ENCODE measurements at places on chromosomes 4 and X.

- DNase-seq: no peak
Measured at GRCh38 chr4:48462363-48462762, 20.8 kb upstream of the SLC10A4 start.

- DNase-seq: no peak
Measured at GRCh38 chrX:119887721-119888425, 7.8 kb upstream of the AKAP14 start.

DNA sequence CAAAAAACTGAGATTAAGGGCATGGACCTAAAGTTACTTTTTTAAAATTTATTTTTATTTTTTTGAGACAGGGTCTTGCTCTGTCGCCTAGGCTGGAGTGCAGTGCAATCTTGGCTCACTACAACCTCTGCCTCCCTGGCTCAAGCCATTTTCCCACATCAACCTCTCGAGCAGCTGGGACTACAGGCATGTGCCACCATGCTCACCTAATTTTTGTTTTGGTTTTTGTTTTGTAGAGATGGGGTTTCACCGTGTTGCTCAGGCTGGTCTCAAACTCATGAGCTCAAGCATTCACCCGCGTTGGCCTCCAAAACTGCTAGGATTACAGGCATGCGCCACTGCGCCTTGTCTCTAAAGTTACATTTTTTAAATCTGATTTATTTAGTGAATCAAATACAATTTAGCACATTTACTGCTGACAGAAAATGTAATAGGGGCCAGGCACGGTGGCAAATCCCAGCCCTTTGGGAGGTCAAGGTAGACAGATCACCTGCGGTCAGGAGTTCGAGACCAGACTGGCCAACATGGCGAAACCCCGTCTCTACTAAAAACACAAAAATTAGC is 38.3 kb downstream of the GUCY1A1 start:
- DNase-seq: no peak

GRCh38 chrX:119512146-119512800 is 44.0 kb downstream of the SLC25A5 start:
- peak; percentile 5 for DNase-seq

DNA sequence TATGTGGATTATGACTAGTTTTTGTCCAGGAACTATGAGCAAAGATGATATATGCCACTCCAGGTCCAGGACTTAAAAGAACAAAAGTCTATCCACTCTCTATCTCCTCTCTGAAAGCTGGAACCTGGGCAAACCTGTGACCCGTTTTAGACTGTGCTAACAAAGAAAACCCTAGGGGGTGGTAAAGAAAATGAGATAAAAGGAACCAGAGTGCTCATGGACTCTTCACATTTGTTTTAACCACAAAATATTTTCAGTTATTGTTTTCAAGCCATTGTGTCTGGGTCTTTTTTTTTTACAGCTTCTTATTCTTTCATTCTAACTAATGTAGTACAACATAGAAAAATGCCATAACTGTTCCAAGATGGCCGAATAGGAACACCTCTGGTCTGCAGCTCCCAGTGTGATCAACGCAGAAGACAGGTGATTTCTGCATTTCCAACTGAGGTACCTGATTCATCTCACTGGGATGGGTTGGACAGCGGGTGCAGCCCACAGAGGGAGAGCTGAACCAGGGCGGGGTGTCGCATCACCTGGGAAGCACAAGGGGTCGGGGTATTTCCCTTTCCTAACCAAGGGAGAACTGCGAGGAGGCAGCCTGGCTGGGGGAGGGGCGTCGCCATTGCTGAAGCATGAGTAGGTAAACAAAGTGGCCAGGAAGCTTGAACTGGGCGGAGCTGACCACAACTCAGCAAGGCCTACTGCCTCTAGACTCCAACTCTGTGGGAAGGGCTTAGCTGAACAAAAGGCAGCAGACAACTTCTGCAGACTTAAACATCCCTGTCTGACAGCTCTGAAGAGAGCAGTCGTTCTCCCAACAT is 45.1 kb downstream of the CHM start:
- no peak for DNase-seq

GRCh38 chr4:16160457-16160856 is 65.8 kb downstream of the TAPT1 start:
- no peak for DNase-seq

GRCh38 chr4:134935320-134935719 is 733.7 kb upstream of the PABPC4L start:
- DNase-seq: no peak

DNA sequence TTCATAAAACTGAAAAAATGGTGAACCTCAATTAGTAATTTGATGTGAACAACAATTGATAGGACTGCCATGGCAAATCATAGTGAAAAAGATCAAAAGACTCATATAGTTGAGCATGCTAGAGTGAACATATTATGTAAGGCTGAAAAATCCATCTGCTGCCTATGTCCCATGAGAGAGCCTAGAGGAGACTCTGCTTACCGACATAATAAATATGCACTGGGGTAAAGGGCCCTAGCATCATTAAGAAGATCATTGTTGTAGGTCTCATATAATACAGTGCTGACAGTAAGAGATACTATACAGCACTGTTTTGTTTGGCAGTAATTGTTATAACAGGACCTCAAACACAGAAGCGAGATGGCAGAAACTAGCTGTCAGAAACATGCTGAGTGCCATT is 229.0 kb downstream of the PABPC4L start:
- no peak for DNase-seq

GRCh38 chr4:102324730-102325129 is 20.6 kb downstream of the SLC39A8 start:
- no peak for DNase-seq

- DNase-seq: no peak
Measured at GRCh38 chr4:16055471-16055870, 28.4 kb downstream of the PROM1 start.

DNA sequence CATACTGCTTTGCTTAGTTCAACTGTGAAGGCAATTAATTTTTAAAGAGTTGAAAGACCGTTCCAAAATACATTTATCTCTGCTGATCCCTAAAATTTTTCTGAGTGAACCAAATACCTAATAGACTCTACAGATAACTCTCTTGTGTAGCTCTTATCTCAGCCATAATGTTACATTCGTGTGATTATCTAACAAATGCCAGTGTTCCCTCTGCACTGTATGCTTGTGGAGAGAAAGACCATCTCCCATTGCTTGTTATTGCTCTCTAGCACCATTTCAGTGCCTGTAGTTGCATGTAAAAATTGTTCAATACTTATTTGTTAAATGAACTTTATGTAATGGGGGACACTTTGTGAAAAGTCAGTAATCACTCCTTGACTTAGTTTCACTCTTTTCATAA is 81.3 kb upstream of the ATOH1 start:
- DNase-seq: no peak

DNA sequence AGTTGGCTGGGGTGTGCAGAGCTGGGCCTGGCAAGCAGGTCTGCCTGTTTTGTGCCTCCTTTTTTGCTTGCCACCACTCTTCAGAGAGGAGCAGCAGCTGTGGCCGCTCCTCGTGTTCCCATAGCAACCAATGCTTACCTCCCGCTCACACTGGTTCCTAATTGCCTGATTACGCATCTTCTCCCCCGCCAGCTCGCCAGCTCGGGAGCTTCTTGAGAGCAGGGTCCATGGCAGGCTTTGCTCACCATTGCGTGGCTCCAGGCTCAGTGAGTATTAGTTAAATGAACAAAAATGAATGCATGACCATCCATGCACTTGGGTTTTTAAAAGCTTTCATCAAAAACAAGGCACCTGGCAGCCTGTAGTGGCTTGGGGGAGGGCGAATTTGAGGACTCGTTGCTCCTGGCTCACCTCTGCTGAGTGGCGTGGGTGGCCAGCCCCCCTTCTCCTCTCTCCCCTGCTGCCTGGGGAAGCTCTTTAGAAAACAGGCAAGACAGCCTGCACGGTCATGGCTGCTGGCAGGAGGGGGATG is 14.2 kb upstream of the PJA1 start:
- DNase-seq: no peak

DNA sequence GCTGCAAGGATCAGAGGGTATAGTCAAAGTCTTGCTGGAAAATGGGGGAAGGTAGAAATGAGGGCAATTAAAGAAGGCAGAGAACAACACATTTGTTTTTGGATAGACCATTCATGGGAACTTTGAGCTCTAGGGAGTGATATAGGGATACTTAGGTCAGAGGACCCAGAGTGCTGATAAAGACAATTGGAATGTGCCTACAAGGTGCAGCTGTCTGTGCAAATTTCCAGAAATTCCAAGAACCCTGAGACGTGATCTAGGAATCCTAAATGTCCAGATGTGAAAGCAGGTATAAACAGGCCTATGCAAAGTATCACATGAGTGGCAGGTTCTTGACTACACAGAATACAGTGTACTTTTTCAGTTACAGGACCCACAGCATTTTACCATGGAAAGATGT is 24.2 kb downstream of the FNIP2 start:
- DNase-seq: no peak

DNA sequence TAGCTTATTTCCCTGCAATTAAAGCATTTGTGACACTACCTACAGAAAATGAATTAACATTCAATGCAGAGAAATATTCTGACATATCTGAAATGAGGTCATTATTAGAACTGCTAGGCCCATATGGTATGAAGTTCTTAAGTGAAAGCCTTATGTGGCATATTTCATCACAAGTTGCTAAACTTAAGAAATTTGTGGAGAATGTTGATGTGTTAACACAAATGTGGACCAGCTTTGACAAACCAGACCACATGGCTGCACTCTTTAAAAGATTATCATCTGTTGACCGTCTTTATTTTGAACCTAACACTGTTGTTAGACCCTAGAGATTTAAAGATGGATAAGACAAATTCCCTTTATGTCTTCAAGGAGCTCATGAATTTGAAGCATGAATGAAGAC is 1024.1 kb downstream of the RPA4 start:
- DNase-seq: no peak

GRCh38 chr4:149047368-149047767 is 605.2 kb upstream of the NR3C2 start:
- DNase-seq: no peak

DNA sequence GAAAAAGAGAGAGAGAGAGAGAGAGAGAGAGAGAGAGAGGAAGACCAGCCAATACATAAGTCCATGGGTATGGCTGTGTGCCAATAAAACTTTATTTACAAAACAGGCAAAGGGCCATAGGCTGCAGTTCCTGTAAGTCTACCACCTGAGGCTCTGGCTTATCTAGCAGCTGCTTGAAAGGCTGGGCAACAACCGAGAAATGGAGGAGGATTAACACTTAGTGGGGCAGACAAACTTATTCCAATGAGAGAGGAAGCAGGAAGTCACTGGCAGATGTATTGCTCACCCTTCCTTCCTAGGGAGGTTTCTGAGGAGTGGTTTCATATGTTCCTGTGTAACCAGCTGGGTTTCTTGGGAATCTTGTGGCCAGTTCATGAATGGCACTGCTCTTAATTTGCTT is 4.7 kb upstream of the GPR143 start:
- no peak for DNase-seq

- no peak for DNase-seq
Measured at GRCh38 chr4:182907396-182907795, 9.8 kb downstream of the DCTD start.

- DNase-seq: no peak
Measured at GRCh38 chr4:13174001-13174400, 310.1 kb downstream of the RAB28 start.

DNA sequence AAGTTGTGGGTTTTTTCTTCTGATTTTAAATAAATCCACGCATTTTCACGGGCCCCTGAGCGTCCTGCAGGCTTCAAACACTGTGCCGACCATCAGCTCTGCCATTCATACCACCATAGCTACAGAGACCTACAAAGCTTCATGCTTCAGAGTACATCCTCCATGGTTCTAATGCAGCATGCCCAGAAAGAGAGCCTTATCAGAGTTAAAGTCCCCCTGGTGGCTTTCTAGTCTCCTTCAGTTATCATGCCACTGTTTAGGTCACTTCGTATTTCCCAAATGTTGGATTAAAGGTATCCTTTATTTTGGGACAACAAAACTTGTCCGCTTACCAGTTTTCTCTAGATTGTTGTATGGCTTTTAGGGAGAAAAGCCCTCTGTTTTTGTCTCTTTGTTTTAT is 66.7 kb upstream of the VCX2 start:
- no peak for DNase-seq

- peak; percentile 5 for DNase-seq
Measured at GRCh38 chr4:159400558-159401225, 297.8 kb downstream of the RAPGEF2 start.

- no peak for DNase-seq
Measured at GRCh38 chr4:150080337-150080736, 2.1 kb downstream of the DCLK2 start.

GRCh38 chr4:183118141-183118540 is 19.1 kb downstream of the WWC2 start:
- no peak for DNase-seq

- no peak for DNase-seq
Measured at GRCh38 chrX:79169484-79169883, 25.0 kb downstream of the GPR174 start.

DNA sequence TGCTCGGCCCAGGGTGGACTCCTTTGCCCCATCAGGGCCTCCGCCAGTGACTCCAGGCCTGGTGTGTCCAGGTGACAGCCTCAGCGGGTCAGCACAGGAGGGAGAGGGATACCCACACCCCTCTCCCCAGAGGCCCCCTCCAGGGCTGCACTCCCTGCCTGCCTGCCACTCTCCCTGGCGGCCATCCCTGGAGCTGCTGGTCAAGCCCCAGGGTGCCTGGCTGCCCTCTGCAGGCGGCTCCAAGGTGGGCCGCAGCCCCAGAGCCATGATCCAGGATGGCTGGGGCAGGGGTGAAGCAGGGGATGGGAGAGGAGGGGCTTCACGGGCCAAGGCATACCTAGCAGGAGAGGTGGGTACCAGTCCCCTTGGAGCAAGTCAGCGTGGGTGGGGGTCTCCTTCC is 3.8 kb downstream of the FGFRL1 start:
- DNase-seq: no peak

DNA sequence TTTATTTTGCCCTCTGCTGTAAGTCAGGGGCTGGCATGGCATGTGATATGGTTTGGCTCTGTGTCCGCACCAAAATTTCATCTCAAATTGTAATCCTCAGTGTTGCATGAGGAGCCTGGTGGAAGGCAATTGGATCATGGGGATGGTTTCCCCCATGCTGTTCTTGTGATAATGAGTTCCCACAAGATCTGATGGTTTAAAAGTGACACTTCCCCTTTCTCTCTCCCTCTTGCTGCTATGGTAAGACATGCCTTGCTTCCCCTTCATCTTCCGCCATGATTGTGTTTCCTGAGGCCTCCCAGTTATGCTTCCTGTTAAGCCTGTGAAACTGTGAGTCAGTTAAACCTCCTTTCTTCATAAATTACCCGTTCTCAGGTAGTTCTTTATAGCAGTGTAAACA is 72.0 kb upstream of the MSX1 start:
- no peak for DNase-seq

DNA sequence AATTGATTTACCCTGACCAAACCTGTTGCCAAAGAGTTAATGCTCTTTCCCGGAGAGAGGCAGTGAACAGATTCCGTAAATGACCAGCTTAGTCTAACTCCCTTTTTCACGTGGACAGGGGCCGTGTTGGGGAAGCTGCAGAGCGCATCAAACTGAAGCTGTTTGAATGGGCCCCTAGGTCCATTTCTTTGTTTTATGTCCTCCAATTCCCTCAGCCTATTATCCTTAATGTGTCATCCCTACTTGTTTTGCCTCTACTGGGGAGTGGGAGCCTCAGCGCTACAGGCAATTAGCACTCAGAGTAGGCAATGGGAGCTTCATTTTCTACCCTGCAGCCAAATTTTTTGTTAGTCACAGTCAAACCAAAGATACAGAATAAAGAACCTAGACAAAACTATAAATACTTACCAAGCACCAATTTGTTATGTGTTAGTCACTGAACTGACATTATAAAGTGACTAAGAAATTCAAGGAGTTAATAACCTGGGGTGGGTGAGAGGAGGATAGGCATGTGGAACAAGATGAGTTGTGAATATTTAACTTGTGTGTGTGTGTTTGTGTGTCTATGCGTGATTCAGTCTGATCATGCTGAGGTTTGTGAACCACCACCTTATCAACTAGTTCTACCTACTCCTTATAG is 417.4 kb downstream of the PACRGL start:
- no peak for DNase-seq

GRCh38 chr4:123462007-123462406 is 65.4 kb downstream of the SPRY1 start:
- no peak for DNase-seq
